ENCODE measurements at places on chromosomes 13 and 19. TPM values are rescaled to one million over a fixed set of nuclear protein-coding genes. Genes with fewer than 3 reads are reported as not detected.

The OVOL3 gene
- total RNA-seq: not detected

The ACP7 gene
- total RNA-seq: not detected

The GPR18 gene
- total RNA-seq: 31.9 TPM

The CYSLTR2 gene
- total RNA-seq: 1.8 TPM

The POSTN gene
- total RNA-seq: not detected

The TRPC4 gene
- not detected for total RNA-seq

The URAD gene
- total RNA-seq: not detected

The ZNF813 gene
- total RNA-seq: 3.8 TPM

The SGCG gene
- not detected for total RNA-seq

The WDR62 gene
- 2.1 TPM for total RNA-seq

The IGFL4 gene
- not detected for total RNA-seq

The ERICH6B gene
- not detected for total RNA-seq

The ZSCAN5C gene
- not detected for total RNA-seq

The SERTM1 gene
- not detected for total RNA-seq

The ZNF568 gene
- 5.5 TPM for total RNA-seq

The KLHL1 gene
- not detected for total RNA-seq

The B3GNT8 gene
- 3.4 TPM for total RNA-seq
